T follicular helper cell (primary cell): ENCODE measurements at places on chromosomes 5 and 9.

GRCh38 chr5:36371366-36371765 is 69.7 kb upstream of the RANBP3L start:
- DNase-seq = no peak

GRCh38 chr9:92066168-92066567 is 49.0 kb downstream of the SPTLC1 start:
- DNase-seq = no peak

DNA sequence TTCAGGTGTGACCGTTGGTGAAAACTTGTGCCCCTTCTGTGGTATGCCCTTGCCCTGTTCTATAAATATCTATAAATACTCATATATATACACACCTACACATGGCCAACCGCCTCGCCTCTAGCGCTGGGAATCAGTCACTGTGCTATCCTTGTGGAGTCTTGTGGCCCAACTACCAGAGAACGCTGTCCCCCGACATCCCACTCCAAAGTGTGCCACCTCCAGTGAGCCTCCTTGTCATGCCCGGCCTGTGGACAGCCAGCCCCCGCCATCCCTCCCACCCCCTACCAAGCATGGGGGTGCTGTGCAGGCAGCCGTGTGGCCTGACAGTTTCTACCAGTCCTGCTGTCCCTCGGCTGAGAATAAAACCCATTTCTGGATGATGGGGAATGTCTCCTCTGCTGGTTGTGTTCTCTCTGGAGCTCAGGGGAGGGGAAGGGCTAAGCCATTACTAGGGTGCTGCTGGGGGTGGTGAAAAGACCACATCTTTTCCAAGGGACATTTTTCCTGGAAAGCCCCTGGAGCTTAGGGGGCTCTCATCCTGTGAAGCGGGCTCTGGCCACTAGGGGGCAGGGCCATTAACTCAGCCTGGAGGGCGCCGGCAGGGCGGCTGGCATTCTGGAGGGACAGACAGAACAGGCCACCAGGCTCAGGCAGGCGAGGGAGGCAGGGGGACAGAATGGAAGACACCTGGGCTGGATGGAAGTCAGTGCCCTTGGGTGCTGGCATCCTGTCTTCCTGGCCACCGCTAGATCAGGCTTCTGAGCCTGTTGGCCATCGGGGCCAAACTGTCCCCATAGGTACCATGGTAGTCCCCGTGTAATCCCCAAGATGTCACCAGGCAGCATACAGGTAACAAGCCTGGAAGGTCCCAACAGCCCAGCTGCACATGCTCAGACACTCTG is 20.7 kb downstream of the GOLGA2 start:
- DNase-seq = peak; percentile 24

GRCh38 chr9:85715587-85715986 is 26.2 kb downstream of the AGTPBP1 start:
- no peak for DNase-seq

DNA sequence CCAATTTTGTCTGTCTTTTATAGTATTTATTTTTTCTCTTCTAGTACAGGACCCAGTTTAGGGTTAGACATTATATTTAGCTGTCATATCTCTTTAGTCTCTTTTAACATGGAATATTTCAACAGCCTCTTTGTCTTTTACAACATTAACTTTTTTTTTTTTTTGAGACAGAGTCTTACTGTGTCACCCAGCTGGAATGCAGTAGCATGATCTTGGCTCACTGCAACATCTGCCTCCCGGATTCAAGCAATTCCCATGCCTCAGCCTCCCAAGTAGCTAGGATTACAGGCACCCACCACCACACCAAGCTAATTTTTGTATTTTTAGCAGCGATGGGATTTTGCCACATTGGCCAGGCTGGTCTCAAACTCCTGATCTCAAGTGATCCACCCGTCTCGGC is 90.1 kb downstream of the ADAMTS6 start:
- DNase-seq = no peak

- no peak for DNase-seq
These were observed 55.4 kb downstream of the HINT1 start for GRCh38 chr5:131109540-131110255.

DNA sequence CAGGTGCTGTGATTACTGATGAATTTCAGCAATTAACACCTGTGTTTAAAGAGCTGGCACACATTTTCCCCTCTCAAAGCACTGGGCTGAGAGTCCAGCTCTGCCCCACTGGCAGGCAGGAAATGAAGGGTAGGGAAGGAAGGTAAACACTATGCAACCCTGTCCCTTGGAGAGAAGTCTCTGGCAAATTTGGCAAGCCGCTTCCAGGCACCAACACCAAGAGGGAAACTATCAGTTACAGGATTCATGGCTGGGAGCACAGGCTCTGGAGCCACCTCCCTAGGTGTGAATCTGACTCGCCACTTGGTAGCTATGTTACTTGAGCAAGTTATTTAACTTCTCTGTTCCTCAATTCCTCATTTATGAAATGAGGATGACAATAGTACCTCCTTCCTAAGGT is 3.3 kb downstream of the ANKS6 start:
- DNase-seq = no peak

DNA sequence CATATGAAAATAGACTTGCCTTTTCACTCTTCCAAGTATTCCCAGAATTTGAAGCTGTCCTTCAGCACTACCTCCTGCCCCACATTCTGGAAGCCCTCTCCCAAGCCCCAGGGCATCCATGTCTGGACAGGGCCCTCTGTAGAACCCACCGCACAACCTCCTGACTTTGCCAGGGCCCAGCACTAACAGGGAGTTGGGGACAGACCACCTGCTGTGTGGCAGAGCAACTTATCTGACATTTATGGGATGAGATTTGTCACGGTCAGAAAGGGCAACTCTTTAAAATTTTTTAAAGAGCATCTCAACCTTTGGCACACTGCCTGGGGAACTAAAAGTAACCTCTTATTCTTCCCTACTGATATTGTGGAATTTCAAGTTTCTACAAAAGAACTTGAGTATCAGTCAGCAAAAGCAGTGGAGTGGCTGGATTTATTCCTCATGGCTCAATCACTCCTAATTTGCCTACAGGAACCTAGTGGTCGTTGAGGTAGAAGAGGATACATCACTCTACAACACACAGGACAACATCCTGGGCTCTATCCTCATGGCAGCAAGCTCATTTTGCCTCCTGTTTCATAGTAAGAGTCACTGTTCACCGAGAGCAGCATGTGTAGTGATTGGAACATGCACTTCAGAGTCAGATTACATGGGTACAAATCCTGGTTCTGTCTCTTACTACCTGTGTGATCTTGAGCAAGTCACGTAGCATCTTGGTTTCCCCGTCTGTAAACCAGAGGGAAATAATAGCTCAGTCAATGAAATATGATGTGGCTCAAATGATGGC is 285.3 kb downstream of the ENC1 start:
- no peak for DNase-seq
